ENCODE measurements at places on chromosomes 11 and 22.

GRCh38 chr11:4025967-4026324 is 68.7 kb upstream of the RRM1 start:
- DNase-seq, result peak; percentile 28

GRCh38 chr11:45331839-45332238 is 45.7 kb upstream of the SYT13 start:
- no peak for DNase-seq

- no peak for DNase-seq
These were observed 208.1 kb upstream of the TENM4 start for GRCh38 chr11:79648766-79649520.

DNA sequence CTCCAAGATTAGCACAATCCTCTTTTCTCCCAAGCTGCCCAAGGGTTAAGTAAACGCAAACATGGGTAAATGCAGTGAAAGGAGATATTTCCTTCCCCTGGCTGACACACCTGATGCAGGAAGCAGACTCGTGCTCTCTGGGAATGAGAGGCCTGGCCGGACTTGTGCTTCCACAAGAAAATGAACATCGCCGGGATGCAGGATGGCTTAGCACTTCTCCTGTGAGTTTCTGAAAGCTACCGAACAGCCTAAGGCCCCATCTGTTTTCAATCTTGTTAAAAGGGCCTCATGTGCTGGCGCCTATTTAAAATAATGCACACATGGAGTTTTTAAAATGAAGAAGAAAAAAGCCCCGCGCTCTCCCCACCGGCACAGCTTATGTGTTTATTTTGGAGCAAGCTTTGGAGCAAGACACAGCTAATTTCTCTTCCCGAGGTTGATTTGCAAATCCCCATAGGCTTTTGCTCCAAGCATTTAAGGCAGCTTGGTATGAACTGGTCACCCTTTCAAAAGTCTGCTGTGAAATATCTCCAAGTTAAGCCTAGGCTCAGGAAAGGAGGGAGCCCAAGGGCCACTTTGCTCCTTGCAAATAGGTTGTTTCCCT is 100.9 kb downstream of the SYN3 start:
- DNase-seq, result no peak

- peak; percentile 40 for DNase-seq
These were observed 680.9 kb upstream of the ANO5 start for GRCh38 chr11:21511835-21512440.

- no peak for DNase-seq
These were observed 16.4 kb downstream of the SLN start for GRCh38 chr11:107695446-107695845.

DNA sequence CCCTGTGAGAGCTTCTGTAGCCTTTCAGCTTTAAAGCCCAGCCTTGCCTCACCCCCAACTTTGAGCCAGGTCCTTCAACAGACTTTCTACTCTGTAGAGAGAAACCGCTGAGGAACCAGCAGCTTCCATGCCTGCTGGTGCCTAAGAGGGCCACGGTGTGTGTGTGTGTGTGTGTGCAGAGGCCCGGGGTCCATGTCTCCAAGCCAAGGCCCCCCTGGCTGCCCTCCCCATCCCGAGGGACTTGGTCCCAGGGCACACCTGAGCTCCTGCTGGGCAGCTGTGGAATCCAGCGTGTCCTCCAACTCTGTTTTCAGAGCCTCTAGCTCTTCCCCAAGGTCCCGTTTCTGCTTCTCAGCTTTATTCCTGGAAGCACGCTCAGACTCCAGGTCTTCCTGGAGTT is 42.3 kb downstream of the APOL1 start:
- DNase-seq, result no peak

- no peak for DNase-seq
These were observed 12.0 kb upstream of the SESN3 start for GRCh38 chr11:95242845-95243605.

DNA sequence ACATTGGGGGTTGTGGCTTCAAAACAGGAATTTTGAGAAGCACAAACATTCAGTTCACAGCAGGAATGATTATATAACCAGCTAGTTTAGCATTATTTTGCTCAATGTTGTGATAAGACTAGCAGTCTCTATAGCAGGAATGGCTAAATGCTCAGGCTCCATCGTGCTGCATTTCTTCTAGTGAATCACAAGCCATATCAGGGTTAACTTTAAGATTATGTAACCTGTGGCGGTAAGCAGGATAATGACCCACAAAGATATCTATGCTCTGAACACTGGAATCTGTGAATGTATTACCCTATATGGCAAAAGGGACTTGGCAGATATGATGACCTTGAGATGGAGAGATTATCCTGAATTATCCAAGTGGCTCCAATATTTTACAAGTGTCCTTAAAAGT is 14.8 kb downstream of the FSHB start:
- DNase-seq, result no peak

GRCh38 chr11:64500176-64501013 is 90.6 kb upstream of the SLC22A12 start:
- DNase-seq, result no peak

DNA sequence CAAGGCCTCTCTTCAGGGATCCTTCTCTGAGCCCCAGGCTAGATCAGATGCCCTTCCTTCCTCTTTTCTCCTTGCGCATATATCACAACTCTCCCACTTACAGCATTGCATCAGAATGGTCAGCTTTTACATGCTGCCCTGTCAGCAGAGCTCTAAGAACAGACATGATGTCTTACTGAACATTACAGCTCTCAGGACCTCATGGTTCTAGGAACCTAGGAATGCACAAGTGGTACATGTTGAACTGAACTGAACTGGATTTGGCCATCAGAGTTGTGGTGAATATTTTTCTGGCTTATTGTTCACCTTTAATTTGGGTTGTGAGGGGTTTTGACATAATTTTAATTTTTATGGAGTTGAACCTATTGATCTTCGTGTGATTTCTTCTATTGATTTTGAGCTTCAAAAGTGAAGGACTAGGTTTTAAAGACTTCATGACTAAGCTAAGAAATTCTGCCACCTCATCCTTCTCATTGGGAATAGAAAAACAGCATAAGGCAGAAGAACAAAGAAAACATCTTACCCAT is 37.7 kb upstream of the SPON1 start:
- no peak for DNase-seq

DNA sequence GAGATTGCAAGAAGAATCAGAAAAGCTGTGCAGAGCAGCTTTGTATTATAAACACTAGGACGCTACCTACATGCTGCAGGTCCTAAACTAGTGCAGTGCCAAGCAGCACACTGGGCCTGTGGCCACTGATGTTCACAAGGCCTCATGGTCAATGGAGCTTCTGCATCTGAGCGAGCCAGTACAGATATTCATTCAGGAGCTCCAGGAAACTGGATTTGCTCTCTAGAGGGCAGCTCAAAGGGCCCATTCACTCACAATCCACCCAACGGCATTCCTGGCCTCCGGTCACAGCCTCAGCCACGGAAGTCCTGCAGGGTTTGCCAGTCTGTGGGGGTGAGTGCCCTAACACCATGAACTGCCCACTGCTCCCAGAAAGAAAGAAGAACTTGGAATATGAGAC is 5.8 kb upstream of the TBC1D10A start:
- no peak for DNase-seq

DNA sequence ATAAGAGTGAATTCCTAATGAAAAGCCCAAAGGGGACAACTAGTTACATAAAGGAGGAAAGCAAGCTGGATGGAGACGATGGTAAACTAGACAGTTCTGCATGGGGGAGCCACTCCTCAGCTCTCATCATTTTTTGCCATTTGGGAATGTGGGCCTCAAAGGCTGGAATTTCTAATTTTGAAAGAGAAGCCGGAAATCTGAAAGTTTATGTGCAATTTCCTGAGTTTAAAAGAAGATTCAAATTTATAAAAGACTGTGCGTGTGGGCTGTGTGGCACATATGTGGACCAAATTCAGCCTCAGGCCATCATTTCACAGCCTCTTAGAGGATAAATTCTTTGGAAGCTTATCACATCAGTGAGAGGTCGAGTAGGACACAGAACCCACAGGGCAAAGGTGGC is 18.3 kb upstream of the CRY2 start:
- DNase-seq, result no peak

DNA sequence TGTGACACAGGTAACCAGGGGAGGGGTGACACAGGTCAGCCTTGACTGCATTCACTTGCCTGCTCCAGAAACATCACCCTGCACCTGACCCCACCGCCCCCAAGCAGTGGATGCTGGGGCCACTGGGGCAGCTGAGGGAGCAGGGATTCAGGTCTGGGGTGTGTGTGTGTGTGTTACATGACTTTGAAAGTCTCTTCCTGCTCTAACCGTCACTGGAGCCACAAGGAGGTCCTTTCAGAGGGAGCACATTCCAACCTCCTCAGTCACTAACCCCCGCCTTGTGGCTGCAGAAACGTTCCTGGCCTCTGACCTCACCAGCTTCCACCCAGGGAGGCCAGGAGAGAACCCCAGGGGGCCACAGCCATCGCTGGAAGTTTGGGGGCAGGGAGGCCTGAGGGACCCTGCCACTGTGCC is 2.9 kb upstream of the FOSL1 start:
- DNase-seq, result no peak

DNA sequence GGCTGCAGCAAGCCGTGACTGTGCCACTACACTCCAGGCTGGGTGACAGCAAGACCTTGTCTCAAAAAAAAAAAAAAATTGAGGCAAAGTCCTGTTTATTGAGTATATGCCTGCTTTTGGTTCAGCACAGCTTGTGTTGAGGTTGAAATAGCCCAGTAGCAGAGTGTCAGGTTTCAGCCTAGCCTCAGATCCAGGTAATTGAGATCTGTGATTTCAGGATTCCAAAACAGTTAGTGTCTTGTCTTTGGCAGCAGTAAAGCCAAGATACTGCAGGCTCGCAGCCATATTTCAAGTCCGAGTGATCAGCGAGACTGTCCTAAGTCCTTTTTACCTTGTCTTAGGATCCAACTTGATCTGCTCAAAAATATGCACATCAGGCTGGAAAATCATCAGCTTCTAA is 27.0 kb downstream of the CUL5 start:
- no peak for DNase-seq

- DNase-seq, result no peak
These were observed 8.2 kb downstream of the ALX4 start for GRCh38 chr11:44301564-44302271.

DNA sequence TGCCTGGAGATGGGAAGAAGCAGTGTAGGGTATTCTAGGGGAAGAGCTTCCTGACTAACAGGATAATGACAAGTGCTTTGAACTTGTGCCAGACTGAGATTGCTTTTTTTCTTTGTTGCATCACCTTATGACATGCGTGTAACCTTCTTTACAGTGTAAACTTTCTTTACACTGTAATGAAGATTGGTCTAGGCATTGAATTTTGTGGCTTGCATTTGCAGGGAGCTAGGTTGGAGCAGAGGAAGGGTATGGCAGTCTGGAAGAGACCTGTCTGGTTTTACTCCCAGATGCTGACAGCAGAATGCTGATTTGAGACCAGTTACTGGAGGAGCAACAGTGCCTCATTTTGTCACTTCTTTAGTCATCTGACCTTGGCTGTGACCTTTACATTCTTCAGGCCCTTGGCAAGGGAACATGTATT is 5.6 kb downstream of the DDB2 start:
- no peak for DNase-seq

- no peak for DNase-seq
These were observed 35.1 kb upstream of the GGTLC2 start for GRCh38 chr22:22609291-22609690.

- no peak for DNase-seq
These were observed 127.7 kb upstream of the SESN3 start for GRCh38 chr11:95358511-95359340.

DNA sequence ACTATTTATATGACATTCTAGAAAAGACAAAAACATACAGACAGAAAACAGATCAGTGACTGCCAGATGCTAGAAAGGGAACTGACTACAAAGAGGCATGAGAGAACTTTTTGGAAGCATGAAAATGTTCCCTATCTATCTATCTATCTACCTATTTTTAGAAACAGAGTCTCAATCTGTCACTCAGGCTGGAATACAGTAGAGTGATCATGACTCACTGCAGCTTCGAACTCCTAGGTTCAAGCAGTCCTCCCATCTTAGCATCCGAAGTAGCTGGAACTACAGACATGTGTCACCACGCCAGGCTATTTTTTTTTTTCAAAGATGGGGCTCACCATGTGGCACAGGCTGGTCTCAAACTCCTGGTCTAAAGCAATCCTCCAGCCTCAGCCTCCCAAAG is 6.9 kb downstream of the SBF2 start:
- no peak for DNase-seq

GRCh38 chr11:119041821-119042514 is 11.3 kb upstream of the SLC37A4 start:
- DNase-seq, result no peak

- DNase-seq, result no peak
These were observed 91.5 kb downstream of the PHF21B start for GRCh38 chr22:44918166-44918924.

- no peak for DNase-seq
These were observed 77.5 kb downstream of the AMOTL1 start for GRCh38 chr11:94845622-94846021.

DNA sequence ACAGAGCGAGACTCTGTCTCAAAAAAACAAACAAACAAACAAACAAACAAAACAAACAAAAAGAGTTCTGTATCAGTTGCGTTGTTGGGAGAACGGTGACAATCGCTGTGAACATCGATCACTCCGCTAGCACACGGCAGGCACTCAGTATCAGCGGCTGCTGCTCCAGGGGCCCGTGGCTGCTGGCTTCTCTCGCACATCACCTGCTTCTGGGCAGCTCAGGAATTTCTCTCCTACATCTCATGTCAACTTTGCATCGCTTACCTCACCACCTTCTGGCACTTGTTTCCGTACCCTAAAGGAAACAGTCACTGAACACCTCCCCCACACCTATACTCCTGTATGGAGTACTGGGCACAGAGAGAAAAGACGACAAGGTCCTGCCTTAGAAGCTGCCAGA is 70.3 kb upstream of the WNT7B start:
- no peak for DNase-seq

DNA sequence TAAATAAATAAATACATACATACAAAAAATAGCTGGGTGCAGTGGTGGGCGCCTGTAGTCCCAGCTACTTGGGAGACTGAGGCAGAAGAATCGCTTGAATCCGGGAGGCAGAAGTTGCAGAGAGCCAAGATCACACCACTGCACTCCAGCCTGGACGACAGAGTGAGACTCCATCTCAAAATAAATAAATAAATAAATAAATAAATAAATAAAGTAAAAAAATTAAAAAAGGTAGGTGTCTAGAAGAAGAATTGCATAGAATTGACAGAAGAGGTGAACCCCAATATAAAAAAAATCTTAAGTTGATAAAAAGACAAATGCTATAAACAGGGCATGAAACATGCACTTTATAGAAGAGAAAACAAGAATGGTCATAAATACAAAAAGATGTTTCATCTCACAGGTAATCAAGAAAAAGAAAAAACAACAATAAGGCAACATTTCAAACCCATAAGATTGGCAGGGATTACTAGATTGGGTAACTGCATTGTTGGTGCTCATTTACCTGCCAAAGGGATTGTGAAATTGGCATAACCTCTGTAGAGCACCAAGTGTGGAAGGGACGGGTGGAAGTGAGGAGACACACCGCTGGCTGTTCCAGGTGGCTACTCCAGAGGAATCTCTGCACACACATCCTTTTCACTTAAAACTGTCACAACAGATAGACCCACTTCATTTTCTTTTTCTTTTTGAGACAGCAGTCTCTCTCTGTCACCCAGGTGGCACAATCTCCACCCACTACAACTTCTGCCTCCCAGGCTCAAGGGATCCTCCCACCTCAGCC is 44.7 kb downstream of the NF2 start:
- no peak for DNase-seq

- no peak for DNase-seq
These were observed 30.4 kb downstream of the RTN4R start for GRCh38 chr22:20237480-20238440.
